Stimulated activated CD4-positive, alpha-beta T cell treated with anti-CD3 and anti-CD28 coated beads, Interleukin-4, amount 100 ng/mL, for 48 hours (primary cell): ENCODE measurements at places on chromosomes 11 and 22.

DNA sequence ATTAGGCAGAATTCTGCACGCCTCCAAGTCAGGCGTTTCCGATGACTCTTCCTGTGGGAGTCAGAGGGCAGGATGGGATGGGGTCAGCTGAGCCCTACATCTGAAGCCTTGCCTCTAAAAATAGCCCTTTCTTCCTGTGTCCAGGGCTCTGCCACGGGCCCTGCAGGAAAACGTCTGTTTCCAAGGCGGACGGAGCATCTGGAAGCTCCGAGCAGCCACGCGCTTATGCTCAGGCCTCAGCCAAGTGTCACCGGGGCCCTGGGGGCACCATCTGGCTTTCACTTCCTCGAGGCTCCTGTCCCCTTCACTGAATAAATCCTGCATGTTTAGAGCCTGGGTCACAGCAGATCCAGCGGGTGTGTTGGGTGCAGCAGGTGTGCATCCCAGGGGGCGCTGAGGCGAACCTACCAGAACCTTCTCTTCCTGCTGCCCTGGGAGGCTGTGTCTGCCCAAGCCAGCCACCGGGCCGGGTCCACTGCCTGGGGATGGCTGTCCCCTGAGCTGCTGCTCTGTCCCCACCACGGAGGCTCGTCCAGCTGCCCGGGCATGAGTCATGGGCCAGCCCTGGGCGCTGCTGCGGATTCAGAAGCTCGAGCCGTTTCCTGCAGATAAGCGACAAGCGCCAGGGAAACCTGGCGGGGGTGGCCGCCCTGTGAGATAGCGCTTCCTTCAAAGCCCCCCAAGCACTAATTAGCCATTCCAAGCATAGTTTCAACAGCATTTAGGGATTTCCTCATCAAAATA lies 32.0 kb upstream of the LINC01488 start:
- no peak for DNase-seq

DNA sequence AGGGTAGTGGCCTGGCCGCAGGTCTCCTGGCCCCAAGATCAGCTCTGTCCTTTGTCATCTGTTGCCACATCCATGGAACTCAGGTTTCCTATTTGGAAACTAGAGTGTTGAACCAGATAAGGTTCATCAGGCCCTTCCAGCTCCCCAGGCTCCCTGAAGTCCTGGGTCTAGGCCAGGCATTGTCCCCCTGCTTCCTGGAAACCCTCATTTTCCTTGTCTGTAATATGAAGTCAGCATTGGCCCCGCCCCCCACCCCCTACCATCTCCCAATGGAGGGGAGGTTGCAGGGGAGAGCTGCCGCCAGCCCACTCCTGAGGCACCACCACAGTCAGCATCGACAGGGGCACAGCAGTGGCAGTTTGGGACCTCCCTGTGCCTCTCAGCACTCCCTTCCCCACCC lies 9.0 kb upstream of the MS4A10 start:
- no peak for DNase-seq

GRCh38 chr11:117874910-117875381 lies 1.5 kb downstream of the FXYD6 start:
- no peak for DNase-seq

DNA sequence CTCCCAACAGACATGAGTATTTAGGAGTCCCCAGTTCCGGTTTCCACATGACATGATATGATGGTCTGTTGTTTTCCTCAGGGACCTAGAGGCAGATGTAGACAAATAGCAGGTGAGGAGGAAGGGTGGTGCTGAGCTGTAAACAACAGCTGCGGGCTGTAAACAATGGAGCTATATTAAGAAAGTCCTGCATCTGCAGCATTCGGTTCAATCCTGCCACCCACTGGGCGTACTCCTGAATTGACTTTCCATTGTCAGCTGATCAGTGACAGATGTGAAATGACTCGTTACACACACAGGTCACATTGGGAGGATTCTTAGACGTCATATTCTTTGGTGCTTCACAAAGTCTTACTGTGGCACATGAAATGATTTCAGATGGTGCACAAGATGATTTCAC lies 26.8 kb upstream of the RAG1 start:
- peak; percentile 8 for DNase-seq

DNA sequence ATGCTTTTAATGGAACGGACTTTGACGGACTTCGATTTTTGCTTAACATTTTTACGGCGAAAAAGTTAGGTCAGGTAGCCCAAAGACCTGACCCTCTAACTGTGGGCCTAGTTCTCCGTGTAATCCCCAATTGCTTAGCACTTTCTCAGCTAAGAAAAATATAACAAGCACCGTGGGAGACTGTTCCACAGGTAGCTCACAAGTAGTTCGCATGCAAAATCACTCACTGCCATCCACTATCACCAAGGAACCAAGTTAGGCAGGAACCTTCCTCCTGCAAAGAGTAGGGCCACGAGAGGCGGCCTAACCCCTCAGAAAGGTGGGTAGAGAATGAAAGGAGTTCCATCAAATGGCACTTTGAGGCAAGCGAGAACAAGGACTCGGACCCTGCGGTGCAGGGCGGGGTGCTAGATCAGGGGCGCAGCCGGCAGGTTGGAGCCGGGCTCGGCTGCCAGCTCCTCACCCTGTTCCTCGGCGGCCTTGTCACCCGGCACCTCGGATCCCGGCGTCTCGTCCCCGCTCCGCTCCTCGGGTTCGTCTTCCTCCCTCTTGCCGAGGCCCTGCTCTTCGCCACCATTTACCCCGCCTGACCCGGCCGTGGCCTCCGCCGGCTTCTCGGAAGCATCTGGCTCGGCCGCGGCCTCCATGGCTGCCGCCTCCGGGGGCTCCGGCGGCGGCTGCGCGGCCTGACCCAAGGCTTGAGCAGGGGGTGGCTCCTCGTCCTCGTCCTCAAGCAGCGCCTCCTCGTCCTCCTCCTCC lies 922 bp downstream of the HNRNPUL2 start:
- DNase-seq, result no peak

DNA sequence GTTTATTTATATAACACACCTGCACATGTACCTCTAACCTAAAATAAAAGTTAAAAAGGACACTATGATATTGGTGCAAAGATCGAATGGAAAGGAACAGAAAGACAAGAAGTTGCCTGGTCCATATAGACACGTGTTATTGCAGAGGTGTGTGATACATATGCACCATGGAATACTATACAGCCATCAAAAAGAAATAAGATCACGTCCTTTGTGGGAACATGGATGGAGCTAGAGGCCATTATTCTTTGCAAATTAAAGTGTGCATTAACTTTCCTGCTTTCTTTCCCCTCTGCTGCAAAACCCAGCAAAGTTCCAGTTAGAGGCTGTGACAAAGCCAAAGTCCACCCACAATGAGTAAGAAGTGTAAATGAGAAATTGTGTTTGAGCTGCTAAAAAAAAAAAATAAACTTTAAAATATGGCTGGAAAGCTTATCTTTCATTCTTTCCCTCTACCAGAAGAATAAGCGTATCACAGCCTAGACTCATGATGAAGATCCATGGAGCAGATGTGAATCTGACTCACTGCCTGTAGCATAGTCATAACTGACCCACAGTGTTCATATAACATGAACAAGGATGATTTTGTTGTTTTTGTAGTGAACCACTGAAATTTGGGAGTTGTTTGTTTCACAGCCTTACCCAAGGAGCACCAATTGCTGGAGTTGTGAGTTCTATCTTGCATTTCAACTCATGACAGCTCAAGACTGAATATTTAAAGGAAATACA lies 9.6 kb downstream of the OR52K1 start:
- no peak for DNase-seq

DNA sequence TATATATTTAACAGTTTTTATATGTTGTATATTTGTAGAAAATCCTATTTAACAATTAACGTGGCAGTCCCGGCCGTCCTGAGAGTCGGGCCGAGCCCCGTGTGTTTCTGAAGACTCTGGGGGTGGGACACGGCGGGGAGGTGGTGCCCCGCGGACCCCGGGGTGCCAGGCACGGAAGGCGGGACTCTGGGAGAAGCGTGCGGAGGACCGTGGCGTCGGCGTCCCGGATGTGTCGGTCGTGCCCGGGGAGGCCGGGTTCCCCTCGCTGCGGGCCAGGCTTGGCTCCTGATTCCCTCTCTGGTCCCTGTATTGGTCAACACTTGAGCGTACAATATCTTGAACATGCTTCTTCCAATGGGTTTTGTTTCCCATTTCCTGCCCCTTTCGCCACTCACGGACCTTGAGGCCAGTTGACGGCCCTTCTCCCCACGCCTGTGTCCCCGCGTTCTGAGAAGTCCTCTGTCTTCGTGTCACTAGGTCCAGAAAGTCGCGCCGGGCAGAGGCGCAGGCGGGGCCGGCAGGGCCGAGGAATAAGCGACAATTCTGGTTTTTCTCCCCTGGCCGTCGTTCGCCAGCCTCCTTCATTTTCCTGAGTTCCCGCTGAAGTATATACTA lies 1076.7 kb downstream of the BRD1 start:
- no peak for DNase-seq

DNA sequence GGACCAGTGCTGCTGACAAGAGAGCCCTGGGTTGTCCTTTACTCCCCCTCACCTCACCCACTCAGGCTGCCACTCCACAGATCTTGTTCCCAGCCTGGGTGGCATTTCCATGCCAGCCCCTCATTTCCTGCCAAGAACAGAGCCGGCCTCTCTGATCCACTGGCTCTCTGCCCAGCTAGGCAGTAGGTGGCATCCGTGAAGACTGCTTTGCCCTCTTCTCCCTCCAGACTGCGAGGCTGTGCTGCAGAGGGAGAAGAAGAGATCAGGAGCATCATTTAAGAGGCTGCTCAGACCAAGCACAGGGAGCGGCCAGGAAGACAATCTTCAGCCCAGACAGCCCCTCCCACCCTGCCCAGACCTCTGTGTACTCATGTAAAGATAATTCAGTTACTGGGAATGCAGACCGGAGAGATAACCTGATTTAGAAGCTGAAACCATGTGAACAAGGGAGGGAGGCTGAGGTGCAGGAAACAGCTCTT lies 126.9 kb upstream of the NCAM1 start:
- no peak for DNase-seq

- no peak for DNase-seq
These were observed 2.9 kb downstream of the OR51V1 start for GRCh38 chr11:5197536-5197935.

DNA sequence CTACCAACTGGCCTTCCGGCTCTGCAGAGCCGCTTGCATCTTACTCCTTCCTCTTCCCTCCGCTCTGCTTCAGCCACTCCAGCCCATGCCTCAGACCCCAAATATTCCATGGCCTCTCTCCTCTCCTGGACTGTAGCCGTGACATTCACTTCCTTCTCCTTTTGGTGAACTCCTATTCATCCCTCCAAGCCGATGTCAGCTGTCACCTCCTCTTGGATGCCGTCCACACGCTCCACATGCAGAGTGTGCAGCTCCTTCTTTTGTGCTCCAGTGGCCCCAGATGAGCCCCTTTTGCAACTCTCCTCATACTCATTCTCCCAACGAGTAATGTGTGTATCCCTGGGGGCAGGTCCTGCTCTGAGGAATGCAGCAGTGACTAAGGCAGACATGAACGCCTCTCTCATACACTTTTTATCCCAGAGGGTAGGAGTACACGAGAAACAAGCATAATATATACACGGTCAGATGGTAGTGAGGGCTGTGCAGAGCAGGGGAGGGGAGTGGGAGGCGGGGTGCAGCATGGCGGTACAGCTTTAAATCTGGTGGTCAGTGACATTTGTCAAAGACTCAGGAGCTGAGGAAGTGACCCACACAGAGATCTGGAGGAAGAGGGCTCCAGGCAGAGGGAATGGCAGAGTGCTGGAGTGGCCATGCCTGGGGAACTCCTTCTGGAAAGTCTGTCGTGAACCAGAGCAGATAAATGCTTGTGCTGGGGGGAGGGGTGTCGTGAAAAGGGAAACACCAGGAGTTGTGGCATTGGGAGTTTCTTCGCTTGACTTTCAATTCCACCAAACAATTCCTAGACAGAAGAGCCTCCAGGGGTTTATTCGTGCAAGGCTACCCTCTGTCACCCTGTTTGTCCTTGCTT lies 83.8 kb upstream of the ATXN10 start:
- DNase-seq, result no peak

DNA sequence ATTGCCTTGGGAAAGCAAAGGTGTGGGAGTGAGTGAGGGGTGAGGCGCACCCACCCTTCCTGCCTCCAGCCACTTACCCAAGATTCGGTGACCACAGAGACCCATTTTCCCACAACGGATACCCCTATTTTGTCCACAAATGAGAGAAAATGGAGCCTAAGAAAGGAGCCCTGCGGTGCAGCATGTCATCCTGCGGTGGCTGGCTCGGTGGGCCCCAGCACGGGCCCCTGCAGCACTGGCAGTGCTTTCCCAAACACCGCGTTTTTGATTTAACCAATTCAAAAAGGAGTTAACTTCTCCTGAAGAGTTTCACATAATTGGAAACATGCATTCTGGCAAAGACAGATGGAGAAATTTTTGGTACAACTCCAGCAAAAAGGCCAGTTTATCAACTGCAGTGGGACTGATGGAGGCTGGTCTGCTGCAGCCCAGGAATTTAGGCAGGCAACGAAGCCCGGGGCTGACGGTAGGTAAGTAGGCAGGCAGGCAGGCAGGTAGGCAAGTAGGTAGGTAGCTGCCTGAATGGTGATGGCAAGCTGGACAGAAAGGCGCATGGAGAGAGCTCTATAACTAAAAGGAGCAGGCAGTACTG lies 84.2 kb downstream of the FDX1 start:
- DNase-seq, result no peak

GRCh38 chr11:74169738-74170458 lies 904 bp downstream of the C2CD3 start:
- no peak for DNase-seq

- no peak for DNase-seq
These were observed 1506.8 kb downstream of the BRD1 start for GRCh38 chr22:48320683-48321451.

GRCh38 chr11:2759228-2760195 lies 59.7 kb upstream of the KCNQ1OT1 start:
- DNase-seq, result no peak

- no peak for DNase-seq
These were observed 312.2 kb downstream of the BRD1 start for GRCh38 chr22:49515475-49515874.

GRCh38 chr11:80596291-80596810 lies 1155.5 kb upstream of the TENM4 start:
- DNase-seq, result no peak

DNA sequence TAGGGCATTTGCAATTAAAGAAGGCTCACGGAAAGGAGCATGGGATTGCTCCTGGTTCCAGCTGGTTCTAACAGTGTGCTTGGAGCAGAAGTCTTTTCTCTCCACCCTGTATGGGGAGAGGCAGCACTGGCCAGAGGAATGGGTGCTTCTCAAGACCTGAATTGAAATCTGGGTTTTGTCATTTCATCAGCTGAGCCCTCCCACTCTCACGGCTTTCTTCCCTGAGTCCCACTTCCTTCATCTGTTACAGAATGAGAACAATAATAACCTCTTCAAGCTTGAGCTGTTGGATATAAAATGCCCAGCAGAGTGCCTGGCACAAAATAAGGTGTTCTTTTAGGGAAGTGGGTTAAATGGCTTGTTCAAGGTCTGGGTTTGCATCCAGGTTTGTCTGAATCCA lies 17.2 kb downstream of the CNTF start:
- no peak for DNase-seq

- DNase-seq, result peak; percentile 4
These were observed 191.0 kb upstream of the LARGE1 start for GRCh38 chr22:34111210-34111824.

GRCh38 chr11:15113381-15113780 lies 1.3 kb upstream of the INSC start:
- no peak for DNase-seq

GRCh38 chr11:96103102-96103501 lies 179.2 kb upstream of the MTMR2 start:
- no peak for DNase-seq
